ENCODE measurements at places on chromosomes 6 and 20. TPM values are rescaled to one million over a fixed set of nuclear protein-coding genes. Genes with fewer than 3 reads are reported as not detected.

GRCh38 chr20:32894026-32894483, 35.3 kb downstream of the EFCAB8 start:
- DNase-seq, result peak; percentile 34

Gene ECT2L
- total RNA-seq, result not detected

Gene GPX5
- total RNA-seq, result not detected

GRCh38 chr6:78251931-78252330, 599.1 kb downstream of the MEI4 start:
- no peak for DNase-seq

DNA sequence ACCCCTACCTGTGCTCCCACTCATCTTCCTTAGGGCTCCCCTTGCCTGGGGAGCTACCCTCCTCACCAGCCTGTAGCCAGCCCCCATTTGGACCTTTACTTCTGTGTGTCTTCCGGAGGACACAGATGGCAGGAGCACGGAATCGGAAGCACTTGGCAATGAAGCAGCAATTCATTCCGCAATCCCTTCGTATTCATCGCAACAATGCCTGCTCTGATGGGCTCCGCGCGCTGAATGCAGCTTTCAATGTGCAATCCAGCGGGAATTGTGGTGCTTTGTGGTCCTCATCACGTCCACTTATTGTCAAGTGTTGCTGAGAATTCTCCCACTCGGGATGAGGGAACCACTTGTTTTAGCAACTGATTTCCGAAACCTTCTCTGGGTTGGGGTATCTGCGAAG, 336.0 kb downstream of the DHX35 start:
- DNase-seq, result no peak

DNA sequence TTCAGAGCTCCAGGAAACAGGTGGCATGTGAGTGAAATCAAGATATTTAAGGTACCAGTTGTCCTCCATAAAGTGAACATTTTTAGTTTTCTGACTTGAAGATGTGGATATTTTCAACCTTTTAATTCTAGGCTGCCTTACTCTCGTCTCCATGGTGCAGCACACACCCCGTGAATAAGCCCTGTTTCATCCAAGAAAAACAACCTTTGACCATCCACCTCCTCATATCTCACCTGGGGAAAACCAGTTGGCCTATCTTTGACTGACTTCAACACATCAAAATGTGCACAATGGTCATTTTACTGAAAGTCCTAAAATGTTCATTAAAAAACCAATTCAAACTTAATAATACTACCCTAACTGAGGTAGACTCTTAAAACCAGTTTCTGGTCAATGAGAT, 73.8 kb upstream of the CD2AP start:
- DNase-seq, result no peak

Gene THBS2
- total RNA-seq, result 0.51 TPM

Gene NFATC2
- 2.7 TPM for total RNA-seq

GRCh38 chr6:155062866-155063341, 67.8 kb downstream of the TIAM2 start:
- DNase-seq, result no peak

DNA sequence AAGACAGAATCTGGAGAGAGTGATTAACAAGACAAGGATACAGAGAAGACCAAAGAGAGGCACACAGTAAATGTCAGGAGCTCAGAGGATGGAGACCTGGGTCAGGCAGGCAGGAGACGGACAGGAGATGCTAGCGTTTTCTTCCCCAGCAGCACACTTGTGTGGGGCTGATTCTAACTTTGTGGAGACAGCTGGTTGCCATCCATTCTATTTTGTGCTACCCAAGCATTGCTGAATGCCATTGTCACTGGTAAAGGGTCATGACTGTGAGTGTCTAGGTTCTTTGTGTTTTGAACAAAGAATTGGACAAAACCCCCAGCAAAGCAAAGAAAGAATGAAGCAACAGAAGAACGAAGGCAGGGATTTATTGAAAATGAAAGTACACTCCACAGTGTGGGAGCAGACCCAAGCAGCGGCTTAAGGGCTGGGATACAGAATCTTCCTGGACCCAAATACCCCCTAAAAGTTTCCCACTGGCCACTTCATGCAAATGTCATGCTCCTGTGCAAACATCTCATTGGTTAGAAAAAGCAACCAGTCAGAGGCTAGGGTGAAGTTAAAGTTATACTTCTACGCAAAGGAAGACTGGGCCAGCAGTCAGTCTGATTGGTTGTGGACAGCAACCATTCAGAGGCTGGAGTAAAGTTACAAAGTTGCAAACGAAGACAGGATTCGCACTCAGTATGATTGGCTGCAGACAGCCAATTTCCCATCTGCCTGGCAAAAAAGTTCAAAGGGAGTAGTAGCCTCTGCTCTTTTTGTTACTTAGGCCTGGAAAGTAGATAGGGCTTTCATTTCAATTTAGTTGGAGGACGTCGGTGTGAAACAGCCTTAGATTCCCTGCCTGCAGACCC, 17.5 kb downstream of the PTK7 start:
- DNase-seq, result no peak

- peak; percentile 22 for DNase-seq
These were observed 9.4 kb downstream of the SPDEF start for GRCh38 chr6:34546551-34547321.

DNA sequence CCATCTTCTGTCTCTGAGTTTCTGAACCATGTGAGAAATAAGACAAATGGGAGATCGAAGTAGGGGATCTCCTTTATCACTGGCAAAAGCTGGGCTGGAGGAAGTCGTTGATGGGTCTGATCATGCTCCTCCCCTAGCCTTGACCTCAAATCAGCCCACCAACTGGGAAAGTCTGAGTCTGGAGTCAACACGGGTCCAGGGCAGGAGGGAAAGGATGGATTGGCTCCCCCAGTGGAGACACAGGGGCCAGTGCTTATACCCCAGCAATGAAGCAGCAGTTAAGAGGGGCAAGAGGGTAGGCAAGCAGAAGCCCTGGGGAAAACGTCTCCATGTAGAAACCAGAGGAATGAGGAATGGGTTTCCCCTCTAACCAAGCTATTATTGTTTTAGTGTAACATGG, 152.6 kb downstream of the TBC1D7 start:
- no peak for DNase-seq

DNA sequence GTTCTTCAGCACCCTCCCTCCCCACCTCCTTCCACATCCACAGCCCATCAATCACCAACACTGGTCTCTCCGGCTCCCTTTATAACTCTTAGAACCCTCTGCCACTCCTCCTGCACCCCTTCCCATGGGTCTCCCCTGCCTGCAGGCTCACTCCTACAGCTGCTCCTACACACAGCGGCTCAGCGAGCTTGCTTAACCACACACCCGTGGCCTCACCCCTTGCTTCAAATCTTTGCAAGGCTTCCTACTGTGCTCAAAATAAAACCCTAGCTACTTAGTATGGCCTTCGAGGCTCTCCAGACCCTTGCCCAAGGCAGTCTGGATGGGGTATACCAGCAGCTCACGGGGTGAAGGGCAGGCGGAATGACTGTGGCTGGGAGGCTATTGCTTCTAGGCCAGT, 63.7 kb downstream of the JPH2 start:
- no peak for DNase-seq

GRCh38 chr6:165272585-165272984, 36.8 kb downstream of the C6orf118 start:
- DNase-seq, result no peak

Gene EBF4
- 0.77 TPM for total RNA-seq

- DNase-seq, result no peak
These were observed 69.0 kb upstream of the ZNF217 start for GRCh38 chr20:53662595-53662994.

Gene TAAR5
- not detected for total RNA-seq

- no peak for DNase-seq
These were observed 783 bp downstream of the LRRC73 start for GRCh38 chr6:43509142-43509983.

DNA sequence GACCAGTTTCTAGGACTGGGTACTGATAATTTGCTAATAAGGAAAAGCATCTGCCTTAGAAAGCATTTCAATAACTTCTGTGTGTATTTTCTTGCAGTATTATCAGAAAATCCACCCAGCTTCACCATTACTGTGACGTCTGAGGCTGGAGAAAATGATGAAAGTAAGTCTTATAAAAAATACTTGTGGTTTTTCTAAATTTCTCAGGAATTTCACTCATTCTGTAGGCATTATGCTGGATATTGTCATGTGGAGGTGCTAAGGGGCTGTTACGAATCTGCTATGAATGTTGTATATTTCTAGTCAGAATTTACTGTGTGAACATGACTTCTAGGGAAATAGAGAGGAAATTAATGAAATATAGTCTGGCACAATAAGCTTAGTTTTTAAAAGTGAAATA, 8.9 kb downstream of the RWDD1 start:
- DNase-seq, result no peak

Gene MATN4
- under 0.01 TPM for total RNA-seq

DNA sequence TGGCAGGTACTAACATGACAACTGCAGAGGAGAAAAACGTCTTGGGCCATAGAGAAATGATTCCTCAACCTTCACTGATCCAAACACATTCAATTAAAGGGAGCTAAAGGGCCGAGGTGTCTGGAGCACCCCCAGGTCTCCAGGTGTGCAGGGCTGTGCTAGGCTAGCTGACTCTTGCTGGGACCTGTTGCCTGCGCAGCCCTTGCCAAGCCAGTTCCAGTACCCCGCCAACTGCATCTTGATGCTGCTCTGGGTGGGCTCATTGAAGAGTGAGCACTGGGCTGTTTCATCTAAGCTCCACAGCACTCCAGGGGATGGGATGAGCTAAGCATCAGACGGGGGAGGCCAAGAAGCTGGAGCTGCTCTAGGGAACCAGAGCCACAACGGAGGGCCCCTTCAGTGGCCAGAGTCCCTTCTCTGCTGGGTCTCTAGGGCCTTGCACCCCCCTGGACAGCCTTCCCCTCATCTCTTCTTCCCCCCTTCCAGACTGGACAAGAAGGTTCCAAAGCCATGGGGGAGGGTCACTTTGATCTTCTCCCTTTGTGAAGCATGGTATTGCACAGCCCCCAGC, 15.9 kb downstream of the LEMD2 start:
- no peak for DNase-seq

Gene RIPOR2
- total RNA-seq, result 0.13 TPM

GRCh38 chr20:57162362-57162652, 104.1 kb downstream of the BMP7 start:
- no peak for DNase-seq

Data from dermis microvascular lymphatic vessel endothelial cell (primary cell).